ENCODE measurements at places on chromosomes 16 and 17.

- DNase-seq: no peak
These were observed 123.9 kb upstream of the CIBAR2 start for GRCh38 chr16:85235991-85236817.

GRCh38 chr17:63390090-63390489, 56.0 kb downstream of the CYB561 start:
- DNase-seq: no peak

GRCh38 chr16:72666267-72666666, 381.7 kb downstream of the ZFHX3 start:
- no peak for DNase-seq

DNA sequence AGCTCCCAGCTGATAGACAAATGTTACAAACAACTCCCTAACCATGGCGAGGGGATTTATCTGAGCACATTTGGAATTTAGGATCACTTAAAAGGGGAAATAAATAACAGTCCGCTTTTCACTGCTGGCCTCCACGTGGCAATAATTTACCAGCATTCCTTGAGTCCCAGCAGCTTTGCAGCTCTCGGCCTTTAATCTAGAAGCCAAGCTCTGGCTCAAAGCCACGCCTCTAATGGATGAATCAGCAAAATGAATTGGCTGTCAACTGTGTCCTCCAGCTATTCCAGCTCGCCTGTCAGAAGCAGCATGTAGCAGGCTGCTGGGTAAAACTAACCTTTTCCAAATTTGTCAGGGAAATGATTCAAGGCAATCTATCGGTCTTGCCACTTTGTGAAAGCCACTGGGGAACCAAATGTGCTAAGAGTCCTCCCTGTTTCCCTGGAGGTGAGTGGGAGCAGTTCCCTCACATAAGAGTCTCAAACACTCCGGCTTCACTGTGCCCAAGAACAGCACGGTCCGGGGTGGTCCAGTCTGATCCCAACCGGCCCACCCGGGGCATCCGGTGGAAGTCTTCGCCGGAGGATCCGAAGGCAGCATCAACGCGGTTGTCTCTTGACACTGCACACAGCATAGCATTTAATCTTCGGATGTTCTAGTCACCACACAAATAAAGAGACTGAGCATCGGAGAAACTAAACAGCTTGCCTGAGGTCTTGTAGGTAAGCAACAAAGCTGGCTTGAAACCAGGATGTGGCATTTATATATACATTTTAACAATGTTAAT, 143.3 kb downstream of the PARN start:
- DNase-seq: no peak

DNA sequence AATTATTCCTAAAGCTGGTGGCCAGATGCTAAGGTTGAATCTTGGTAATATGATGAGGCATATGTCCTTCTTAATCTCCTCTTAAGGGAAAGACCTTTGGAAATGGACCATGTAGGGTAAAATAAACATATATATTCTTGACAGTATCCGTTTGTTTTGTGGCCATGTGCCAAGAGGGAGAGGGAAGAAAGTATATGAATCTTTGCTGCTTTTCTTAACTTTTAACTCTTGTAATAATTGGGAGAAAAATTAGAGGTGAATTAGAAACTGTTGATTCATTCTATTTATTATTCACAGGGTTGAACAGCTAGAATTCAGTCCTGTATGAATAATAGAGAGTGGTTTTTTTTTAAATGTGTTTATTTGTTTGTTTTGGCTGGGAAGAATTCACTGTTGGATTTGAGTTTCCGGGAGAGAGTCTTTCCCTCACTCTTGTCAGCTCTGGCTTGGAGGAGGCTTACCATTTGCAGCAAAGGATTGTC, 31.6 kb downstream of the AATF start:
- DNase-seq: no peak

GRCh38 chr17:11353601-11354000, 112.6 kb downstream of the SHISA6 start:
- no peak for DNase-seq

GRCh38 chr16:6032438-6032837, 934.8 kb upstream of the EEF2KMT start:
- DNase-seq: no peak

- DNase-seq: no peak
These were observed 42.2 kb upstream of the INTS2 start for GRCh38 chr17:61970030-61970429.

DNA sequence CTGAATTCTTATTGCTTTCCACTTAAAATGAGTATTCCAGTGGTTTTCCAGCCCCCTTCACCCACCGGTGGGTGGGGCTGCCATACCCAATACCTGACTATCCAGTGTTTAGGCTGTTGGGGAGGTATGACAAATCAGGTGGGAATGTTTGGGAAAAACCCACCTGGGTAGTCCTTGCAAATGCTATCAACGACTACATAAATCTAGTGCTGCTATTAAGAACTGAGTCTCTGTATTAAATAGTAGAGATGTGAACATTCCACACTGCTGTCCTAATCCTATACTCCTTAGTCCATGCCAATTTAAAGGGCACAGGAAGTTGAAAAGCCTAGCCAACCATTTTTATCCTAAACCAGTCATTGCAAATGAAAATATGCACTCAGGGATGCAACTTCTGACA, 126.6 kb downstream of the AXIN2 start:
- DNase-seq: no peak

GRCh38 chr17:51228161-51228560, 31.7 kb downstream of the MBTD1 start:
- DNase-seq: no peak

GRCh38 chr16:82636958-82637357, 10.2 kb downstream of the CDH13 start:
- no peak for DNase-seq

- DNase-seq: peak; percentile 51
These were observed 707 bp downstream of the NUFIP2 start for GRCh38 chr17:29292992-29293889.

DNA sequence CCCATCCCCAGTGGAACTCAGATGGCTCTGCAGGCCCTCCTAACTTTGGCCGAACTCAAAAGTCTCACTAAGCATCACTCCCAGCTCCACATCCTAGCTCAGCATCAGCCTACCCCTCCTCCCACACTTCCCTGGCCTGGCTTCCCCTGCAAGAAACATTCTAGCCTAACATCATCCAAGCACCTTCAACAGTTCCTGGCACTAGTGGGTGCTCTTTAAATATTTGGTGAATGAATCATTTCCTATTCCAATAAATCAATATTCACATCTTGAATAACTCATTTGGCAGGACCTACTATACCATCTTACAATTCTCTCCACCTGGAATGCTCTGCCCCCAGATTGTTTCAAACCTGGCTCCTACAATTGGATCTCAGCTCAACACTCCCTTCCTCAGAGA, 11.0 kb upstream of the BBS2 start:
- DNase-seq: no peak

- DNase-seq: no peak
These were observed 7.8 kb downstream of the PLXDC1 start for GRCh38 chr17:39143552-39144093.

GRCh38 chr16:74305281-74305680, 8.7 kb downstream of the PSMD7 start:
- DNase-seq: no peak

DNA sequence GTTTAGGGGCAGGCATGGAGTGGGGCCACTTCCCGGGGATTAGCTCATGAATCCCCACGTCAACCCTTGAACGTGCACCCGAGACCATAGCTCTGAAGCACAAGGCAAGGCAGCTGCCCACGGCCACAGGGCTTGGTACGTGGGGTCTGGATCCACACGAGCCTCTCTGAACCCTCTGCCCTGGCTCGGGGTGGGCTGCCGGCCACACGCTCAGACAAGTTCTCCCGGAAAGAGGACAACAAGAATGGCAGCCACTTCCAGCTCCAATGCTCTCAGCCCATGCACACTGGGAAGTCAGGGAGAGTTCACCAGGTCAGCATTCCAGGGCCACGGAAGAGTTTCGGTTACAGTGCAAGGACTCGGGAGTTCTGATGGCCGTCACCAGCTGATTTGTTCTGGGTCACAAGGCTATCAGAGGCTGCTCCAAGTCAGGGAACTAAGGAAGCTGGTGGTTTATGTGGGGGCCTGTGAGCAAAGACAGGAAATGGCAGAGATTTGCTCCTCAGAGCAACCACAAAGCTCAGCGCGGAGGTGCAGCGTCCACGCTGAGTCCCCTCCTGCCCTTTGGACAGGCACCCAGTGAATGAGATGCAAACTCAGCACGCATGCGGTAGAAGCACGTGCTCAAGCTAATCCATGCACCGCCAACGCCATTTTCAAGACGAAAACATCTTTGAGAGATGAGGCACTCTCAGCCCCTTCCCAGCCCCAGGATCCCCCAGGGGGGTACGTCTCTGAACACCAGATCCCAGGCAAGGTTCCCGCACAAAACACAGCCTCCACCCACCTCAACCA, 356.4 kb downstream of the FOXL1 start:
- DNase-seq: no peak

DNA sequence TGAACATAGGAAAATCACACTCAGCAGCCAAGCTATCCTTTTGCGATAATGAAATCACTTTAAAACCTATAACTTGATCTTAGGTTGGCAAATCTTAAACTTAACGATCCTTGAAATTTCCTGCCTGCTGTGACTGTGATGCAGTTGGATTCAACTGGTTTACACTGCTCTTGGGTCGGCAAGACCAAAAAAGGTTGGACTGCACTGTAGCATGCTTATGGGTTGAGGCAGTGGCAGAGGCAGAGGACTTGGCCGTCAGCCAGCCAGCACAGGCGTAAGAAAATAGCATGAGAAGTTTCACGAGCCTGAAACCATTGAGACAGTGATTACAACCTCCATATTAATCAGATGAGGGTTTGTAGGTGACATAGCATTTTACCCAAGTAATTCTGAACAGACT, 21.4 kb downstream of the WSB1 start:
- DNase-seq: no peak

DNA sequence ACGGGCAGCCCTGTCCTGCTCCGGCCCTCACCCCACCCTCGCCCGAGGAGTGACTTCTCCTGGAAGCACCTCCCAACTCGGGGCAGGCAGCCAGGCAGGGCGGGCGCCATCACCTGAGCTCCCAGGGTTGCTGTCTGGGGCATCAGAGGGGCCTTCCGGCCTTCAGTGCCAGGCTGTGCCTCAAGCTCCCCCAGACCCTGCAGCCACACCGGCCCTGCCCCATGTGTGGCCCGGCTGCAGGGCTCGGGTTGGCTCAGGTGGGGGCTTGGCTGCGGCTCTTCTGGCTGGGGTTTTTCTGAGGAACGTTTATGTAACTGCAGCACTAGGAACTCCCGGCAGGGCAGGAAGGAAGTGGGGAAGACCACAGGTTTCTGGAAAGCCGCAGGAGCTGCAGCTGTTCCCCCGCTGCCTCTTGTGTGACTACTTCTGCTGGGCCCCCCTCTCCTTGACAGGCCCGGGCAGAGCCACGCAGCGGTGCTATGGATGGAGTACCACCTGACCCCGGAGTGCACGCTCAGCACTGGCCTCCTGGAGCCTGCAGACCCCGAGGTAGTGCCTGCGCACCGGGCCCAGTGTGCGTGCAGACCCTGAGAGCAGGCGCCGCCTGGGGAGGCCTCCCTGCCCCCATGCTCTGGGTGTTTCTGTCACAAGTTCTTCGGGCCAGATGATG, 45.6 kb downstream of the PRMT7 start:
- DNase-seq: peak; percentile 84

- no peak for DNase-seq
These were observed 194.4 kb downstream of the SALL1 start for GRCh38 chr16:50956637-50957036.

- DNase-seq: no peak
These were observed 123.7 kb upstream of the HS3ST3A1 start for GRCh38 chr17:13725288-13725990.

GRCh38 chr17:77319211-77320043, 178.7 kb downstream of the SEC14L1 start:
- no peak for DNase-seq

GRCh38 chr17:80817861-80818260, 173.8 kb upstream of the CHMP6 start:
- DNase-seq: no peak

DNA sequence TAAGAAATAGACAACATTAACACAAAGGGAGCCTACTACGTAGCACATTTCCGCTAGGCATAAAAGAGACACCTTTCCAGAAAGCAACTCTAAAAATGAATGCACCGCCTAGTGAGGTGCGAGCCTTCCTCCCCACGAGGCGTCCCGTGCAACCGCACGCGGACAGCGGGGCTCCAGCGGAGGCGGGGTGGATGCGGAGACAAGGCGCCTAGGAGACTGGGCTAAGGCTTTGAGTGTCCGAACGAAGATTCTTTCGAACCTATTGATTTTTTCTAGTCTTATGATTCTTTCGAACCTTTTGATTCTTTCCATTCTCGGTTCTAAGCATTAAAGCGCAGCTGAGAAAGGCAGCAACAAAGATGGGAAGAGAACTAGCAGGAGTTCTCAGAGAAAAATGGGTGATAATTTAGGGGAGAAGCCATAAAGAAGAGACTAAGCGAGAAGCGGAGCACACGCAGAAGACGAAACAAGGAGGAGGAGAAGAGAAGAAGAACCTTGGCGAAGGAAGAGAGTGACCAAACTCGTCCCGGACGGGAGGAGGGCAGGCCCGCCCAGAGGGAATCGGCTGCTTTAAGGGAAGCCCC, 394 bp upstream of the CPD start:
- DNase-seq: peak; percentile 44

GRCh38 chr16:21194771-21195301, 16.5 kb downstream of the ZP2 start:
- no peak for DNase-seq

- DNase-seq: no peak
These were observed 919.1 kb upstream of the EEF2KMT start for GRCh38 chr16:6016530-6017184.

DNA sequence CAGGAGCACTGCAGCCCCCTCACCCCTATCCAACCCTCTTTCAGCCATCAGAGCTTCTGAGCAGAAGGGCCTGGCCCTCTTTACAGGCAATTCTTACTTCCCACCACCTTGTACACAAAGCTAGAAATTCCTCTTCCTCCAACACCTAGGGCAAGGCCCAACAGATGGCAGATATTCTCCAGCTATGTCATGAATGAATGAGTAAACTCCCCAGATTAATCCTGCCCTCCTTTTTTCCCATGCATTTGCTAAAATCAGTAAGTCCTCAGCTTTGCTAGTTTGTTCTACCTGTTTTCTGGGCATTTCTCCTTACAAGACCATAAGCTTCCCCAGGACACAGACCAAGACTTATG, 20.4 kb upstream of the MRPS23 start:
- no peak for DNase-seq

GRCh38 chr16:70712942-70713341, 27.1 kb upstream of the MTSS2 start:
- no peak for DNase-seq

DNA sequence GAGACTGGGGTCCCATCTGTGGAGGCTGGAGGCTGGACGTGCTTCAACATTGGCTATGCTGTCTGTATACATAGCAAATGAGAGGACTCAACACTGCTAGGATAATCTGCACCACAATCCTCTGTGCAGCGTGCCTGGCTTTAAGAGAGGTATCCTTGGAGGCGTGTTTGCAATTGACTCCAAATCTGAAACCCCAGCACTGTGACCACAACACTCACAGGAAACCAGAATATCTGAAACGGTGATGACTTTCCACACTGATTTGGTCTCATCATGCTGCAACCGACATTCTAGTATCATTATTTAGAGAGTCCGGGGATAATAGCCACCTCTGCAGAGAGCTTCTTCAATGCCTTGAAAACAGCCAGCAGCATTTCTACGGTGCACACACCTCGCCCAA, 35.1 kb downstream of the TLE7 start:
- DNase-seq: no peak
